Activated naive CD8-positive, alpha-beta T cell treated with anti-CD3 and anti-CD28 coated beads for 36 hours (primary cell): ENCODE measurements at places on chromosomes 5 and 9. TPM values are rescaled to one million over a fixed set of nuclear protein-coding genes. Genes with fewer than 3 reads are reported as not detected.

The CER1 gene
- total RNA-seq, result not detected

The PTGDS gene
- not detected for total RNA-seq

The SPATA31A6 gene
- not detected for total RNA-seq

The GALNT12 gene
- 10.9 TPM for total RNA-seq

The OCLN gene
- 0.40 TPM for total RNA-seq

The FIBCD1 gene
- not detected for total RNA-seq

The TAF11L8 gene
- not detected for total RNA-seq

The ZBTB34 gene
- 4.4 TPM for total RNA-seq

The RNF183 gene
- not detected for total RNA-seq

The EEIG1 gene
- total RNA-seq, result 83.8 TPM

The MYO10 gene
- 0.30 TPM for total RNA-seq

The DND1 gene
- total RNA-seq, result 3.7 TPM

The CYLC2 gene
- total RNA-seq, result not detected

GRCh38 chr5:139954462-139954861, 88.6 kb downstream of the NRG2 start:
- DNase-seq, result no peak
- H3K4me1 ChIP-seq, result no peaks in the 10 kb centered on the region
- peaks cover 5% of the 10 kb centered on the region for H3K27me3 ChIP-seq
- no peaks in the 10 kb centered on the region for H3K36me3 ChIP-seq
- H3K4me3 ChIP-seq, result no peak overlapping the region
- H3K27ac ChIP-seq, result no peak overlapping the region

- no peaks in the 10 kb centered on the region for H3K4me1 ChIP-seq
- H3K36me3 ChIP-seq, result no peaks in the 10 kb centered on the region
- H3K27me3 ChIP-seq, result no peaks in the 10 kb centered on the region
Measured at GRCh38 chr5:9987101-9987500, 262.6 kb downstream of the ATPSCKMT start.

GRCh38 chr9:128552153-128552743, at the start of gene SPTAN1:
SPTAN1 (plus strand) TSS chr9:128552587; CDS start chr9:128566741, 14,154 bp downstream.
- peak within 1 kb of the TSS; percentile 92 for H3K27ac ChIP-seq
- peaks cover under 1% of the 10 kb centered on the region for H3K36me3 ChIP-seq
- H3K4me1 ChIP-seq, result peaks cover 31% of the 10 kb centered on the region
- peak; percentile 97 for DNase-seq
- peak within 1 kb of the TSS; percentile 93 for H3K4me3 ChIP-seq
- no peaks in the 10 kb centered on the region for H3K27me3 ChIP-seq

DNA sequence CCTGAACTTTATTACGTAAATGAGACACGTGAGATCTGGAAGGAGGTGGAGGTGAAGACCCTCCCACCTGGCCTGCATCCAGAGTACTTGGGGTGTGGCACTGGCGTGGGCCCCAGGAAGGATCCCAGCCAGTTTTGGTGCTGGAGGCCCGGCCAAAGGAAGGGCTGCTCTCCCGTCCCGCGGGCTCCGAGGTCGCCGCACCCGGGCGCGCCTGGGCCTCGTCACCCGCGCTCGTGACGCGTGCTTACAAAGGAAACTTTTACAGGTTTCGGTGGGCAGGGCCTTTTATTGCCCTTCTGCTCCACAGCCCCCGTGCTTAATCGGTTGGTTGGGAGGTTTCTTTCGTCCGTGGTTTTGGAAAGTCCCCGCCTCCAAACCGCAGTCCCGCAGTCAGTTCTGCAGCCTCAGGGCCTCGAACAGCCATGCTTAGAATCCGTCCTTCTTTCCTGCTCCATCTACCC, 29.2 kb downstream of the CDKN2A start:
- no peak overlapping the region for H3K27ac ChIP-seq
- H3K4me1 ChIP-seq, result peaks cover 18% of the 10 kb centered on the region
- peak overlapping the region; percentile 42 for H3K4me3 ChIP-seq
- H3K27me3 ChIP-seq, result peaks cover 96% of the 10 kb centered on the region

- DNase-seq, result no peak
- peaks cover 4% of the 10 kb centered on the region for H3K27me3 ChIP-seq
- H3K4me3 ChIP-seq, result no peak overlapping the region
- H3K36me3 ChIP-seq, result no peaks in the 10 kb centered on the region
Measured at GRCh38 chr9:91577633-91578061, 154.0 kb upstream of the NFIL3 start.

- H3K27me3 ChIP-seq, result no peaks in the 10 kb centered on the region
- H3K36me3 ChIP-seq, result no peaks in the 10 kb centered on the region
- no peak for DNase-seq
- H3K4me1 ChIP-seq, result no peaks in the 10 kb centered on the region
- no peak overlapping the region for H3K4me3 ChIP-seq
Measured at GRCh38 chr5:18984559-18985080, 1003.4 kb downstream of the CDH18 start.

- no peaks in the 10 kb centered on the region for H3K27me3 ChIP-seq
- H3K27ac ChIP-seq, result no peak overlapping the region
- peaks cover 19% of the 10 kb centered on the region for H3K36me3 ChIP-seq
- DNase-seq, result no peak
- H3K4me3 ChIP-seq, result no peak overlapping the region
- peaks cover 22% of the 10 kb centered on the region for H3K4me1 ChIP-seq
Measured at GRCh38 chr5:169832304-169832703, 148.0 kb downstream of the INSYN2B start.

GRCh38 chr5:74514888-74515551, 125.5 kb downstream of the ENC1 start:
- no peaks in the 10 kb centered on the region for H3K4me1 ChIP-seq
- no peak overlapping the region for H3K4me3 ChIP-seq
- H3K27ac ChIP-seq, result no peak overlapping the region
- H3K36me3 ChIP-seq, result no peaks in the 10 kb centered on the region

DNA sequence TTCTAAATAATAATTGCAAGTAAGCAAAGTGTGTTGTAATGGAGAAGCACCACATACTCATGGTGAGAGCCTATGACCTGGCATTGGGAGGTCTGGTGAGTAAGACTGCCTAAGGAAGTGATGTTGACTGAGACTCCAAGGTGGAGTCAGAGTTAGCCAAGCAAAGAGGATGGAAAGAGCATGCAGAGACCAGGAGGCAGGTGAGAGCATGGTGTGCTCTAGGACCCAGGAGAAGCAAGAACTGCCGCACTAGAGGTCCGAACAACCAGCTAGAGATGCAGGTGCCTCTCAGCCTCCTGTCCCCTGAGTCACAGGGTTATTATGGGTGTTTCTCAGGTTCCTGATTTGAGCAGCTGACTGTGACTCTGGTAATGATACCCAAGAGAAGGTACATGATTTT, 27.3 kb downstream of the ANP32B start:
- H3K4me3 ChIP-seq, result no peak overlapping the region
- peak overlapping the region; percentile 56 for H3K27ac ChIP-seq
- no peaks in the 10 kb centered on the region for H3K27me3 ChIP-seq
- H3K4me1 ChIP-seq, result peaks cover 33% of the 10 kb centered on the region

DNA sequence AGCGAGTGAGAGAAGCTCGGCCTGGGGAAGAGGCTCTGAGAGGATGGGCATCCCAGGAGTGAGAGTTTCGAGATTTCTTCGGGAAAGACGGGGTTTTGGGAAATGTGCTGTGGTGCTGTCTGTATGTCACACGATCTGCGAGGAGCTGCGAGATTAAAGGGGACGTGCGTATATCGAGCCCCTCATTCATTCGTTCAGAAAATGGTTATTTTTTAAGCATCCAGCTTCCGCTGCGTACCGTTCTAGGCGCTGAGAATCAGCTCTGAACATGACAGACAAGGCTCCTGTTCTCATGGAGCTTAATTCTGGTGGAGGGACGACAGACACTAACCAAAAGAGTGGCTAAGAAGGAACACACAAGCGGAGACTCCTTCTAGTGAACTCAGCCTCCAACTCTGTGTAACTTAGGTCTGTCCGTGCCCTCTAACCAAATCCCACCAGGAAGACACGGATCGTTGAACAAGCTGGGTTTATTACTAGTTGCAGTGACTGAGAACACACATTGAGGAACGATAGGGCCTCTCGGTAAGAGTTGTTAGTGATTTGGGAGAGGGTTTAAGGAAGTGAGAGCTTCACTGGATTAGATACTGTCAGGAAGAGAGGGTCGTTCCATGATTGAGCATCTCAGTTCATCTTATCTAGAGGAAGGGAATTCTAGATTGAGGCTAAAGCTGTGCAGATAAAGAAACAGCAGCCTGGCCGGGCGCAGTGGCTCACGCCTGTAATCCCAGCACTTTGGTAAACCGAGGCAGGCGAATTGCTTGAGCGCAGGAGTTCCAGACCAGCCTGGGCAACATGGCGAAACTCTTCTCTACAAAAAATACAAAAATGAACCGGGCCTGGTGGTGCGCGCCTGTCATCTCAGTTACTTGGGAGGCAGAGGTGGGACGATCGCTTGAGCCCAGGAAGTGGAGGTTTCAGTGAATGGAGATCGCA, 1.0 kb upstream of the FBXW11 start:
- no peaks in the 10 kb centered on the region for H3K27me3 ChIP-seq
- DNase-seq, result peak; percentile 3
- H3K4me1 ChIP-seq, result peaks cover 46% of the 10 kb centered on the region
- peak overlapping the region; percentile 97 for H3K27ac ChIP-seq

GRCh38 chr5:122145906-122146305, 16.6 kb downstream of the ZNF474 start:
- H3K36me3 ChIP-seq, result no peaks in the 10 kb centered on the region
- H3K4me3 ChIP-seq, result no peak overlapping the region
- DNase-seq, result no peak
- no peak overlapping the region for H3K27ac ChIP-seq
- peaks cover 6% of the 10 kb centered on the region for H3K27me3 ChIP-seq
- peaks cover 2% of the 10 kb centered on the region for H3K4me1 ChIP-seq

DNA sequence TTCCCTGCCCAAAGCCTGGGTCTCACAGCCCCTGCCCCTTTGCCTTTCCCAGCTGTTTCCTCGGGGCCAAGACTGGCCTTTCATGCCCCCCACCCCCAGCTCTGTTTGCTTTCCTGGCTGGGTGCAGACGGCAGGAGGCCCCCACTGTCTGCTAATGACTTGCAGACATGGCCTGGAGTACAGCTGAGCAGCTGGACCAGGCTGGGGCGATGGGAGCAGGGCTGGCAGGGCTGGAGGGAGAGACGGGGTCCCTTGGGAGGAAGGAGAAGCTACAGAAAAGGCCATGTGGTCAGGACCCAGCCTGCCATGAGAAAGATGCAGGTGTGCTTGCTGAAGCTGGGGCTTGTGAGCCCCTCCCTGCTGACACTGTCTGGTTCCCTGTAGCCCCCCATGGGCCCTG, 28.3 kb upstream of the GFPT2 start:
- H3K36me3 ChIP-seq, result no peaks in the 10 kb centered on the region
- H3K4me3 ChIP-seq, result no peak overlapping the region
- peaks cover 3% of the 10 kb centered on the region for H3K27me3 ChIP-seq
- H3K4me1 ChIP-seq, result no peaks in the 10 kb centered on the region
- H3K27ac ChIP-seq, result no peak overlapping the region
- DNase-seq, result no peak

GRCh38 chr5:127562252-127562651, 44.8 kb downstream of the PRRC1 start:
- peaks cover 5% of the 10 kb centered on the region for H3K36me3 ChIP-seq
- H3K4me3 ChIP-seq, result no peak overlapping the region
- H3K4me1 ChIP-seq, result peaks cover 3% of the 10 kb centered on the region
- DNase-seq, result no peak
- no peak overlapping the region for H3K27ac ChIP-seq

DNA sequence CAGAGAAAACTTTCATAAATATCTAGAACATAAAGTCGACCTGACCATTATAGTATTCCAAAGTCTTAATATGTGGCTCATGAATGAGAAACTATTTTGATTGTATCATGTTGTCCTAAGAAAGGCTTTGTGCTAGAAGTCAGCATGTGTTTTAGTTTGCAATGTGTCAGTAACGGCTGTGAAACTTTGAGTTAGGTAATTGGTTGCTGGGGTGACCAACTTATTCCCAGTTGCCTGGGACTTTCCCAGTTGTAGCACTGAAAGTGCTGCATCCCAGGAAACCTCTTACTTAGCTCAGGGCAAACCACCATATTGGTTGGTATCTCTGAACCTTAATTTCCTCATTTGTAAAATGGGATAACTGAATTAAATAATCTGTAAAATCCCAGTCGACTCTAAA, 114.6 kb upstream of the SLC12A2 start:
- H3K27ac ChIP-seq, result no peak overlapping the region
- H3K36me3 ChIP-seq, result peaks cover 38% of the 10 kb centered on the region
- H3K27me3 ChIP-seq, result no peaks in the 10 kb centered on the region
- DNase-seq, result no peak
- H3K4me1 ChIP-seq, result no peaks in the 10 kb centered on the region

DNA sequence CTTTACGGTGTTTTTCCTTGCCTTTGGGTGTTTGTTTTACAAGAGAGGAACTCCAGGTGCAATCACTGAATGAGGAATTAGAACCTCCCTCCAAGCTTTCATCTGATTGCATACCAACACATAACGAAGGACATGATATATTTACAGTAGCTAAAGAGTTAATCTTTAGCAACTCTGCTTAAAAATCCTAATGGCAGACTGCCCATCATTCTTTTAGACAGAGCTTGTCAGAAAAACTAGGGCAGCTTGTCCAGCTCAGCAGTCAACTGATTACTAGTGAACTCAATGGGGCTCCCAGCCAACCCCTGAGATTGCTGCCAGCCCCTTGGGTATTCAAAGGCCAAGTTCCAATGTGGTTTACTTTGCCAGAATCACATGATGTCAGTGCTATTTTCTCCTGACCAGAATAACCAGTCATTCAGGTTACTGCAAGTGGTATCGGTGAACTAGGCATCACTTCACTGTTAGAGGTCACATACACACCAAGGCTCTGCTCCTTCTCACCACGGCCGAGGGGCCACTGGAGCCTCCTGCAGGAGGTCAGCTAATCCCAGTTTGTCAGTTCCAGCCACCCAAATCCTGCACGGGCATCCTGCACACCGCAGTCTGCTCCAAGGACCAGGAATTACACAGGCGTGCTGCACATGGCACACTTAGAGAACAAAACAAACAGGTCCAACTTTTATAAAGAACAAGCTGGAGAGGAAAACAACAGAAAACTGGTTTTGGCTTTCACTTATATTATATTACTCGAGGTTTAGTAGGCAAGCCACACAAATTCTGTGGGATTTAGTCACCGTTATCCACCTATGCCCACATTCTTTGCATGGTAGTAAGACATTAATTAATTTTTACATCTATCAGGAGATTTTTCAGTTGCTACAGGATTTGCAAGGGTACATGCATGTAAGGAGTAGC, 62.5 kb downstream of the NFIB start:
- no peaks in the 10 kb centered on the region for H3K4me1 ChIP-seq
- H3K36me3 ChIP-seq, result no peaks in the 10 kb centered on the region
- H3K27ac ChIP-seq, result no peak overlapping the region
- no peak for DNase-seq
- no peak overlapping the region for H3K4me3 ChIP-seq
- H3K27me3 ChIP-seq, result peaks cover 13% of the 10 kb centered on the region

GRCh38 chr5:72455476-72455875, 51.7 kb downstream of the ZNF366 start:
- H3K36me3 ChIP-seq, result no peaks in the 10 kb centered on the region
- DNase-seq, result no peak
- H3K27me3 ChIP-seq, result peaks cover 8% of the 10 kb centered on the region

DNA sequence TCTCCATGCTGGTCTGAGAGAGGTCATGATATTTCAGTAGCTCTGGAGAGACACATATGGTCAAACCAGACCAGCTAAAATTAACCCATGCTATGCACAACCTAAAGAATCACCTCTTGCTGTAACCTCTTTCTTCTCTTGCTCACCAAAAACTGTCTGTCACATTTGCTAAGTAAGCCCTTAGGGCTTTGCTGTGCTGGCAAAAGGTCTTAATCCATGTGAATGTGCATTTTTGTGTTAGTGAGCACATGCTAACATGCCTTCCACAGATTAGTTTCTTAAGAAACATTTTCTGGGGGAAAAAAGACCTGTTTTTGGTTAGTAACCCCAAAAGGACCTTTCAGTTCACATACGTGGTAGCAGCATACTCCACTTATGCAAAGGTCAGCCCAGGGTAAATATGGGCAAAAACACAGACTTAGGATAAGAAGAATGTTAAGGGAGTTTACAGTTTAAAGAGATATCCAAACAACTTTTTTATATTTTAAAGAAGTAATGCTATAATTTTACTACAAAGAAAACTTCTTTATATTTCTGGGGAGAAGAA, 124.2 kb upstream of the CCDC152 start:
- peaks cover 3% of the 10 kb centered on the region for H3K27me3 ChIP-seq
- H3K4me3 ChIP-seq, result no peak overlapping the region
- no peaks in the 10 kb centered on the region for H3K4me1 ChIP-seq
- H3K36me3 ChIP-seq, result no peaks in the 10 kb centered on the region
- DNase-seq, result no peak
